Activated CD4-positive, alpha-beta T cell treated with anti-CD3 and anti-CD28 coated beads, Interleukin-2, Interleukin-4, amounts not matched to agents 100 ng/mL and 50 ng/mL, durations not matched to agents 16 hours and 8 hours (primary cell): ENCODE measurements at places on chromosomes 2 and 18.

DNA sequence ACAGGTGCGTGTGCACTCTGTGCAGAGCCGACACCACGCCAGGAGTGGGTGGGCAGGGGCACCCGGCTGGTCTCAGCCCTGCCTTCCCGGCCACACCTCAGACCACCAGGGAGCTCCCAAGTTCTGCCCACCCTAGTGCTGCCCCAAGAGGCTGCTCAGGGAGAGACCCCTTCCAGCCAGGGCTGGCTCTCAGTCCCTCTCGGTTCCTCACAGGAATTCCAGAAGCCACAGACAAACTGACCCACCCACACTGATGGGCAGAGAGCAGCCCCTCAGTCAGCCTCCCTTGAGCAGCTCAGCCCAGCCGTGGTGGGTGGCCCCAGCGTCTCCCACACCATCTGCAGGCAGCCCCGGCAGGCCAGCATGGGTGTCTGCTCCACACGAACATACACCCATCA is 33.8 kb downstream of the GPC1 start:
- DNase-seq: no peak

DNA sequence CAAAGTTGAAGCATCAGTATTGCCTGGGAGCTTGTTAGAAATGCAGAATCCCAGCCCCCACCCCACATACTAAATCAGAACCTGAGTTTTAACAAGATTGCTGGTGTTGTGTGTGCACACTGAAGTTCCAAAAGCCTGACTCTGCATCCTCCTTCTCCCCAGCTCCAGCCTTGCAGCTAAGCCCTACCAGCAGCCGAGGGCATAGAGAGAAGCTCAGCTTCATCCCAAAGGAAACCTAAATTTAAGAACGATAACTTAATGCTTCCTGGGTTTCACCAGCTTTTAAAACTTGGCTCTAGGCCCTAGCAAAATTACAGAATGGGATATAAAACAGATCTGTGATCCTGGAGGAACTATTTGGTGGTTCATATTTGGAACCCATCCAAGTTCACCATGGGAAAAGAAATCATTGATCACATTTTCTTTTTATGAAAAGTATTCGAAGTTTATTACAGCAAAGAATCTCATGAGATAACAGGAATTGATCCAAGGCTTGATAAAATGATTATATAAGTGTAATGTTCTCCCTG is 11.1 kb downstream of the SMYD1 start:
- DNase-seq: no peak

DNA sequence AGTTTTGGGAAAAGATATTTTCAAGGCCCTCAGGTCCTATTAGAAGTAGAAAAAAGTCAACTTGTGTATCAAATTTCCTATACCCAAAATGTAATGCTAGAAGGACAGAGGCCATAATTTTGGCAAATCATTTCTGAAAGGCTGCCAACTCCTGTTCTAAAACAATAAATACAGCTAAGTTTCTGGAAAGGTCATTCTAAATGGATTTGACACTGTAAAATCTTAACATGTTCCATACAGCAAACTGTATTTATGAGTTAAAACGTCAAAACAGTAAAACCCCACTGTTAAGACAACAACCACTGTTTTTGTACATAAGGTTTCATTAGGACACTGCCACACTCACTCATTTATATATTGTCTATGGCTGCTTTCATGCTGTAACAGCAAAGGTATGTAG is 9.7 kb downstream of the FAM98A start:
- no peak for DNase-seq

DNA sequence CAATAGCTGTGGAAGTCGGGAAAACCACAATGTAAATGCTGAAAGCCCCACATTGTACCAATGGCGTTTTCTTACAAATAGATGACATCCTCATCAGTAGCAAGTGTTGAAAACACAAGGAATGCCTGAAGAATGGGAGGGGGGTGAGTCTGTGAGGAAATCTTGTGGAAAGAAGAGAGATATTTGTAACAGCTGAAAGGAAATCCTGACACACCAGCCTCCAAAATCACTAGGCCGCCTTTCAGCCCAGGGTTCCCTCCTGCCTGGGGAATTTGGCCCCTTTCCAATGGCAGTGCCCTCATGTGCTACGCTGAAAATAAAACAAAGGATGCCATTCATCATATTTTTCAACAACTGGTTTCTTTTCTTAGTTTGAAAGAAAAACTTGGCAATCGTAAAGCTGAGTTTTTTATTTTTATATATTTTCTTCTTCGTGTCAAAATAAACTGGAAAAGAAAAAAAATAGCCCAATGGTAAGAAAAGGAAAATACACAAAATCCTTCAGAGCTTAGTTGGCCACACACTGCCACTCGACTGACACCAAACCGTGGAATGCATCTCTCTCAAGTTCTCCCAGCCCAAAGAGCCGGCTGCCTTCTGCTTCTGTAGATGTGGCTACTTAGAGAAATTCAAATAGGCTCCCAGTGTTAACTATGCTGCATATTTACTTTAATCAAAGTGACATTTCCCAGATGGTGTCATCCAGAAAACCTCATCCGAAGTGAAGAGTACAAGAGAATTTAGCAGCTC is 52.0 kb downstream of the FTCDNL1 start:
- no peak for DNase-seq

GRCh38 chr2:8229546-8229986 is 452.3 kb upstream of the ID2 start:
- peak; percentile 72 for DNase-seq

DNA sequence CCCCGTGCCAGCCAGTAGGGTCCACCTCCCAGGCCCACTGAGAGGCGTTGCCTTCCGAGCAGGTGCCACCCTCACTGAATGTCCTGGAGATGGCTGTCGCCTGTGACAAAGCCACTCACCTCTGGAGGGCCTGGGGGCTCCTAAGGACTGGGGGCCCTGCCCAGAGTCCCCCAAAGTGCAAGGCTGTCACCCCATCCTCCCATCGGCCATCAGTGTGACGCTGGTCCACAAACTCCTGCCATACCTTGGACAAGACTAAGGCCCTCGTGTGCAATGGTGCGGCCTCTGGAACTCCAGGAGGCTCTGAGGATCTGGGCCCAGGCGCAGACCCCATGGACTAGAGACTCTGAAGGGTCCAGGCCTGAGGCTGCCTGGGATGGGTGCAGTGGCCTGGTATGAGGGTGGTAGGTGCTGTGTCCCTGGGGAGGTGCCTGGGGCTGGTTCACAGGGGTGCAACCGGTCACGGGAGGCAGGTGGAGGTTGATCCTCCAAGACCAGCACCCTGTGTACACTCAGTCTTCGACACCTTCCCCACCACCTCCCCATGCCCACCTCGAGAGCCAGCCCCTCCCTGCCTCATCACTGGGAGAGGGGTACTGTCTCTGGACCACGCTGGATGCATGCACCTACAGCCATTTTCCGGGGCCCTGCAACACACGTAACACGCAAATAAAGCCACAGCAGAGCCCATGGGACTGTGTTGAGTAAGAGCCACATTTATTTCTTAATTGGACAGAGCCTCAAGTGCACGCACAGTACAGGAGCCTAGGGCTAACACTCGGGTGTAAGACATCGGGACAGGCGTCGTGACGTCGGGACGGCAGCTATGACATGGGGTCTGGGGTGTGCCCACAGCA is 21.6 kb downstream of the AQP12A start:
- DNase-seq: no peak

- no peak for DNase-seq
Observed at GRCh38 chr2:43238176-43238575, 11.8 kb upstream of the ZFP36L2 start.

DNA sequence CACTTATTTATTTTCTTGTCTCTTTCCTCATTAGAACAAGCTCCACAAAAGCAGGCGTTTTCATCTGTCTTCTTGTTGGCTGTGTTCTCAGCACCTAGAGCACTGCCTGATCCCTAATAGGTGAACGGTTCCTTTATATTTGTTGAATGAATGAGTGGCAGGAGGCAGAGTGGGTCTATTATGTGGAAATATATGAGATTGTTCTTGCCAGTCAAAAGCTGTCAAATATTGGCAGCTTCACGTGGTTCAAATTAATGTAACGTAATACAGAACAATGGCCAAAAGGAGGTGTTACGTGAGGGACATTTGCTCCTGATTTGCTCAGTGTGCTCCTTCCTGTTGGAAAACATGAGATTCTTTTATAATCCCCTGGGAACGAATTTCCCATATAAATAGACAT is 8.5 kb upstream of the ARHGAP25 start:
- no peak for DNase-seq

DNA sequence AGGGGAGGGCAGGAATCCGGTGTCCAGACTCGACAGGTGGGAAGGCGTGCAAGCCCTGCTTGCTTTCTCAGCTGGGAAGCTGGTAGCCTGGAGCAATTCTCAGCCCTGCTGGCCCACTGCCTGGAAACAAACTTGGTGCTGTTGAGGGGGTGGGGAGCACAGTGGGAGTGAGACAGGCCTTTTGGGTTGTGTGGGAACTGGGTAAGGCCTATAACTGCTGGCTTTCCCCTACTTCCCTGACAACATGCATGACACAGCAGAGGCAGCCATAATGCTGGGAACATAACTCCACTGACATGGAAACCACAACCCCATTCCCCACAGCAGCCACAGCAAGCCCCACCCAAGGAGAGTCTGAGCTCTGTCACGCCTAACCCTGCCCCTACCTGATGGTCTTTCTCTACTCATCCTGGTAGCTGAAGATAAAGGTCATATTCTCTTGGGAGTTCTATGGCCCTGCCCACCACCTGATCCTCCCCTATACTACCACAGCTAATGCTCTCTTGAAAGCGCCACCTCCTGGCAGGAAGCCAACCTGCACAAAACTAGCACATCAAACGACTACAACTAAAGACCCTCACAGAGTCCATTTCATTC is 122.9 kb upstream of the ACVR1C start:
- no peak for DNase-seq

DNA sequence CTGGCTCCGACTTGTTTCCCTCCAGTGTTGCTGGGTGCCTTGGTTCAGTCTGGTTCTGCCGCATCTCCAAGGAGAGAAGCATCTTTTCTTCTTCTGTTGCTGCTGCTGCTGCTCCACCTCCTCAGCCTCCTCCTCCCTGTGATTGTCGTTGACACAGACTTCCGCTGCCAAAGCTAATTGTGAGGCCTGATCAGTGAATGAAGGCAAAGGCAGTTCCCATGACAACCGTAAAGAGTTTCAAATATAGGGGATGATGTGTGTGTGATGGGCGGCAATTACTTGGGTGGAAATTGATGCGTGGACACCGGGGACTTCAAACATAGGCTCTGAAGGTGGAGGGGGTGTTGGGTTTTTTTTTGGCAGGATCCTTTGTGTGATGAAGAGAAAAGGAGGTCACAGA is 13.7 kb downstream of the TET3 start:
- DNase-seq: no peak

DNA sequence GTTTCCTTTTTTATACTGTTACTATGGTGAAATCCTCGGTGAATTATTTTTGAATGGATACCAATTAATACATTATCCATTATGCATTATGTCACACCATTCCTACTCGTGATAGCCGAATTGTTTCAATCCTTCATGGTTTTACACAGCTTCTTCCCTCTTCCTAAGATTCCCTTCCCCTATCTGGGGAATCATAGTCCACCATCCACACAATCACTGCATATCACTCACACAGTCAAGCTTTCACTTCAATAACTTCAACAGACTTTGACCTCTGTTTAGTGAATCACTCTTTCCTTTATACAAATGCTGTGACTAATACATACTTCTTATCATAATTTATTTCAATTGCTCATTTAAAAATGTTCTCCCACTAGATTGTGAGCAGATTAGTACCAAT is 1108.1 kb upstream of the LRRTM1 start:
- DNase-seq: no peak

DNA sequence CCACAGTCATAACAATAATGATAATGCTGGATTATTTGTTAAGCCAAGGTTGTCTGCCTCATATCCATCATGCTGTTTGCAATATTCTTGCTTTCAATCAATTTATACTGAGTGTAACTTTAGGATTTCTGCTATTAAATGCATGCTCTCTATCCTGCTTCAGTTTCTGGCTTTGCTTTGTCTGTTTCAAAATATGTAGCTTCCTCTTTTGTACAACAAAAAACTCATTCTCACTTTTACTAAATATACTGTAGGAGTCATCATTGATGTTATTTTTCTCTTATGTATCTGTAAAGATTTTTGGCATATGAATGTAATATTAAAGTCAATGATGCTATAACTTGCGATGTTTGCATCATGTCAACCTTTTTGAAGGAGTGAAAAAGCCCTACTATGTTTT is 149.3 kb downstream of the GPD2 start:
- no peak for DNase-seq

GRCh38 chr2:9885036-9885684 is 41.9 kb downstream of the TAF1B start:
- no peak for DNase-seq

- no peak for DNase-seq
Observed at GRCh38 chr2:231488331-231488730, 24.0 kb upstream of the NCL start.

DNA sequence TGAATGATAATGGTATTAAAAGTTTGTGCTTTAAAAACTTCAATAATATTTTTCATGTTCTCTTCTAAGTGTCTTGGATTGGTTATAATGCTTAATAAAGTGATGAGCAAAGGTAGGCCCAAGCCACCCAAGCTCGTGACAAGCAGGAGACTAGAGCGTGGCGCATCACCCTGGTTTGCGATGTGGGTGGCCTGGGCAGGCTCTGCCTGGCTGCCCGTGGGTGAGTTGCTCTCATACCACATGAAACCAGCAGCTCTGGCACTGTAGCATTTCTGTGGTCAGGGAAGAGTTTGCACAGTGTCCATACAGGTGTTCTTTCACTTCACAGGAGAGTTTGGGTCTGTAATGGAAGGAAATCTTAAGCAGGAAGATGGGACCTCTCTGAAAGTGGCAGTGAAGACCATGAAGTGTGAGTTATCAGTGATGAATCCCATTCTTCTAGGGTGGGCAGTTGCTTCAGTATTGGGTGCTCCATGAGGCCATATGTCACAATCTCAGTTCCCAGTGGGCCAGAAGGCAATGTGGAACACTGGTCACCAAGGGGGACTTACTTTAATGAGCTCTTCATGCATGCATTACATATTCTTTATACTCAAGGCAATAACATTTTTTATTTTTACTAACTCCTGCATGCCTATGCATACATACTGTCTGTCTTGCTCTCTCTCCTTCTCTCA is 51.4 kb upstream of the TMEM87B start:
- DNase-seq: no peak

GRCh38 chr18:77115192-77115953 is 17.2 kb downstream of the MBP start:
- DNase-seq: no peak

GRCh38 chr2:73749314-73749713 is 12.2 kb upstream of the TPRKB start:
- no peak for DNase-seq

DNA sequence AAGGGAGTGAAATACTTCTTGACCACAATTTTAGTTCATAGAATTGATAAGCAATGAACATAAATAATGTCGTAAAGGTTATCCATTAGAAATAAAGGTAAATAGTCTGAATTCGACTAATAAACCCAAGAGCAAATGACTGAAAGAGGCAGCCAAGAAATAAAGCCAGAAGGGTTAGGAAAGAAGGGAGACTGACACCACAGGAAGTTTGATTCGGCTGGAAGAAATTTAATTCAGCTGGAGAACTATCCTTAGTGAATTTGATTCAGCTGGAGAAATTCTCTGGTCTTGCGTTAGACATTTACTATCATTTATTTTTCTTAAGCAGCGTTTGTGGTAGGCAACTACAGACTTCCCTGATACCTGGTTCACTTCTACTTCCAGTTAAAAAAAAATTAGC is 429.6 kb downstream of the PID1 start:
- DNase-seq: no peak

- DNase-seq: peak; percentile 41
Observed at GRCh38 chr18:9704233-9705118, 3.6 kb upstream of the RAB31 start.

- DNase-seq: no peak
Observed at GRCh38 chr2:211329421-211329820, 773.0 kb downstream of the CPS1 start.
